HepG2 (cell line): ENCODE measurements at places on chromosomes 4 and X.
A peak's percentile ranks its signal among the peaks of the same experiment; 100 is the strongest.

GRCh38 chrX:46444011-46444410, 101.2 kb downstream of the ZNF674 start:
- DNase-seq: peak; percentile 40

DNA sequence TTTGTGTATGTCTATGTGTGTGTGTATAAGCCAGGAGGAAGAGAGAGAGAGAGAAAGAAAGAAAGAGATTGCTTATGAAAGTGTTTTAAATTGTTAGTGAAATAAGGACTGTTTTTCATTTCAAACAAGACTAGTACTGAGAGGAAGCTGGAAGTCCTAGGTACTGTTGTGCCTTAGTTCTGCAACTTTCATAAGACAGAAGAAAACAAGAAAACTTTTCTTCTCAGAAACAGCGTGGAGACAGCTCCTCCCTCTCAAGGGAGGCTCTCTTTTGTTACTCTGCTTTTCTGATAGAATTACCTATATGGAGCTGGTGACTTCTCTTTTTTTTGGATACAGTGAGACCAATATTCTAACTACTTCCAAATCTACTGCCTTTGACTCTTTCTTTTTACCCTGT, 62.5 kb downstream of the BANK1 start:
- no peak for DNase-seq

- DNase-seq: peak; percentile 7
Measured at GRCh38 chrX:115494161-115494560, 66.8 kb upstream of the PLS3 start.

- DNase-seq: no peak
Measured at GRCh38 chr4:19580095-19580494, 671.6 kb upstream of the SLIT2 start.

DNA sequence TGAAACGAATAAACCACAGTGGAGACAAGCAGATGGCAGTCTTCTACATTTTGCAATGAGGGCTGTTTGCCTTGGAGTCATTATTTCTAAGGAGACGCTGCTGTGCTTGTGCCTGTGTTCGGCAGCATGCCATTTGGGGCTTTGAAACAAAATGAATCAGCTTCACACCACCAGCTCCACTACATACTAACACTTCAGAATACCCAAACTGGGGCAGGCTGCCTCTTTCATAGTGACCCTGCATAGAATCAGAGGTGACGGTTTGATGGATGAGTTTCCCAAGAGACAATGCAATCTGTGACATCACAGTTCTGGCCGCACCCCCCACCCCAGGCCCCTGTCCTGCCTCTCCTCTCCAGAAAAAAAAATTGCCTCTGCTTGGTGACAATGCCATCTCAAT, 57.1 kb upstream of the MID1 start:
- no peak for DNase-seq

- no peak for DNase-seq
Measured at GRCh38 chrX:85026170-85026569, 22.5 kb downstream of the APOOL start.

DNA sequence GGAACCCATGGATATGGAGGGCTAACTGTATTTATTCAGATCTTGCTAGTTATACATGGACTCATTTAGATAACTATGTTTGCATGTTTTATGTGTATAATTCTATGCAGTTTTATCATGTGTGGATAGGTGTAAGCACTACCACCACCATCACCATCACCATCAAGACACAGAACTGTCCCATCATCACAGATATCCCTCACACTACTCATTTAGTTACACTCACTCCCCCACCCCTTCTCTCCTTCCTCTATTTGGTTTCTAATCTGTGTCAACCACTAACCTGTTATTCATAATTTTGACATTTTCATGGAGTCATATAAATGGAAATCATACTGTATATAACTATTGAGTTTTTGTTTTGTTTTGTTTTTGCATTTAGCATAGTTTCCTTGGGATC, 43.7 kb downstream of the STAG2 start:
- no peak for DNase-seq

DNA sequence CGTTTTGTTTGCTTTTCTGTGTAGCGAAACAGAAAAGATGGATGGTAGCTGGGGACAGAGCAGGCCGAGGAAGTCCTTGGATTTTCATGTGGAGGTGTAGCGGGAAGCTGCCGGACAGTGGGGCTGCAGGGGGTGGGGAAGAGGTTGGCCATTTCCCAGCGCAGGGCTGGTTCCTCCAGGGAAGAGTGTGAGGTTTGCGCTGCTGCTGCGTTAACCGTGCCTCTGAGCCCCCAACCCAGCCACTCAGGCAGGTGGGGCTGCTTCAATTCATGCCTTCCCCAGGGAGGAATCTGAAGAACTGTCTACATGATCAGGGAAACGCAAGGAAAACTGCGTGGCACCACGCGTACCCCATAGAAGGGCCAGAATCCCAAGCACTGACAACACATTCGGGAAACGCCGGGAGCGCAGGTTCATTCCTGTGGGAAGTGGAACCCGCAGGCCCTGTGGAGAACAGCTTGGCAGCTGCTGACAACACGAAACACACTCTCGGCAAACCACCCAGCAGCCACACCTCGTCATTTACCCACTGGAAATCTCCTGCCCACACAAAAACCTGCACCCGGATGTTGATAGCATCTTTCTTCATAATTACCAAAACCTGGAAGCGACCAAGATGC, 57.7 kb downstream of the PCGF3 start:
- DNase-seq: no peak

- no peak for DNase-seq
Measured at GRCh38 chr4:170697045-170697444, 607.3 kb upstream of the AADAT start.

DNA sequence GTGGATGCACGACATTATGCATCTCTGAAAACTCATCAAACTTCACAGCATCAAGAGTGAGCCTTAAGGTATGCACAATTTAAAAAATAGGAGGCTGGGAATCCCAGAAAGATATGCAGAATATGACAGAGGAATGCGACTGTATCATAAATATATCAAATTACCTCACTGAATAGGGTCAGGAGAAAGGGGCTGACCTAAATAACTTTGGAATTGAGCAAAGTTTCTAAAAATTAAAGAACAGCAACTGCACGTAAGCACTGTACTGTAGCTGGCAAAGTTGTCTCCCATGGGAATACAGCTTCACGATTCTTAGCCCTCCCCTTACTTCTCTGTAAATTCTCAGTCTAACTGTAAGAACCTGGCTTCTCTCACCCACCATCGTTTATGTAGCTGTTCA, 397.4 kb upstream of the ZFP42 start:
- no peak for DNase-seq

DNA sequence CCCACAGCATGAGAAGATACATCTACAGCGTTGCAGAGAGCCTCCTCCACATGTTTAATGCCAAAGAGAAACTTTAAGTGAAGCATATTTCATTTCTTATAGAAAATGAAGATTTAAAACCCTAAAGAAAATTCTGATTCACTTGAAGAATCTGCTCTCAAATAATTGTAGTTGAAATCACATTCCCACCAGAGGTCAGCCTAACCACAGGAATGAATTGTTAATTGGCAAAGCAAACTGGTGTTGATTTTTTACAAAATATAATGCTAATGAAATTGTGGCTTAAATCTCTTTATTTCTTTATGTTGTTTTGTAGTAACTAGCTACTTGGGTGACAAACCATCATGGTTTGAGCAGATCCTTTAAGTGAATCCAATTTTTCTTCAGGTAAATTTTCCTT, 31.1 kb upstream of the WDR17 start:
- no peak for DNase-seq

- no peak for DNase-seq
Measured at GRCh38 chr4:85762529-85762871, 287.6 kb downstream of the ARHGAP24 start.

GRCh38 chrX:39377157-39377556, 575.9 kb downstream of the MID1IP1 start:
- DNase-seq: no peak

DNA sequence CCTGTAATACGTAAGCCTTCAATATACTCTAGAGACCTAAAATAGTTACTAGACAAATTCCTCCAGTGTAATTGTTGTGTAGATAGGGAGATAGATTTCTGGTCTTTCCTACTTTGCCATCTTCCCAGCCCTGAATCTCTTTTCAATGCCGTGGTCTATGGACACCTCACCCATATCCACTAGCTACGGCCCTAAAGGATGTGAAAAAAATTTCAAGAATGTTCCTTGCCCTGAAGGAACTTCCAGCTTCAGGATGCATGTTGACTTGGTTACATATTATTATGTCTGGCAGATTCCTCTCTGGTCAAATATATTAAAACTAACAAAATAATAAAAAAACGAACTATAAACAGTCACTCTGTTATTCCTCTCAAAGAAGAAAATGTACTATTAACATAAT, 52.4 kb upstream of the TSPAN5 start:
- DNase-seq: no peak

DNA sequence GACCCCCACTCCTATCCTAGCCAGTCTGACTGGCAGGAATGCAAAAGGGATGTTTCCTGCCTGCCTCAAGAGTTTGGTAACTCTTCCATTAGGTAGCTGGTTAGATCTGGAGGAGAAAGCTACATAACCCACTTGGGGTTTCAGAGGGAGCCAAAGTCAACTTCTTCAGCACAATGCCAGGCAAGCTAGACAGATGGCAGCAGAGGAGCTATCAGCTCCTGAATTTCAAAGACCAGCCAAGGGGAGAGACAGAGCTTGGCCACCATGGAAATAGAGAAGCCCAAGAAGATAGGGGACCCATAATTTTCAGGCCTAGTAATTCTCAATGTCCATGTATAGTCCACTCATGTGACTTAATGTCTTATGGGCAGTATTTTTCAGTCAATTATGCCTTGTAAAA, 56.4 kb downstream of the PGRMC1 start:
- no peak for DNase-seq

DNA sequence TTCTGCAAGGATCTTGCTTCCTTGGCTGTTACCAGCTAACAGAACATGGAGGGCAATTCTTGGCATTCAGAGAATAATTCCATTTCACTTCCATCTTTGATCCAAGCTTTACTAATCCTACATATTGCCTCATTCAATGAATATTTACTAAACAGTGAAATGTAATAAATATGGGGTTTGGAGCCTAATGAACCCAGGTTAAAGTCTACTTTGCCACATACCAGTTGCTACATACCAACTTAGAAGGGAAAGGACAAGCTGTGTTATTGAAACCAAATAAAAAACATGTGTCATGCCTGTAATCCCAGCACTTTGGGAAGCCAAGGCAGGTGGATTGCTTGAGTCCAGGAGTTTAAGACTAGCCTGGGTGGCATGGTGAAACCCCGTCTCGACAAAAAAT, 265.6 kb downstream of the KLHL13 start:
- no peak for DNase-seq

DNA sequence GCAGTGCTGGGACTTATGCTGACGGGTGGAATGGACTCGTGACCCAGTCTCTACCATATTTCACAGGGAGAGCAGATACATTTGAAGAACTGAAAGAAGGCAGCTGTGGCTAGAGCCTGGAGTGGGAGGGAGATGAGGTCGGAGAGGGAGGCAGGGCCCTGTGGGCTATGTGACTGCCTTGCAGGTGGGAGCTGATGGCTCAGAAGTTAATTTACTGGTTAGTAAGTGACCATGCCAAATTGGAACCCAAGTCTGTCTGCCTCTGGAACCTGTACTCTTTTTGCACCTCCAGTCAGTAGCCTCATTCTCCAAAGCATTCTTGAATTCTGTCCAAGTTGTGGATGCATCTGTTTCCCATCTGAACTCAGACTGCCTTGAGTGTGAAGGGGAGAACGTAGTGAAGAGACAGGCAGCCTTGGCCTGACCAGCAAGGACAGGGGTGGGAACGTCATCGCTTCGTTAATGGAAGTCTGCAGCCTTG, 92.3 kb downstream of the REPS2 start:
- DNase-seq: no peak

DNA sequence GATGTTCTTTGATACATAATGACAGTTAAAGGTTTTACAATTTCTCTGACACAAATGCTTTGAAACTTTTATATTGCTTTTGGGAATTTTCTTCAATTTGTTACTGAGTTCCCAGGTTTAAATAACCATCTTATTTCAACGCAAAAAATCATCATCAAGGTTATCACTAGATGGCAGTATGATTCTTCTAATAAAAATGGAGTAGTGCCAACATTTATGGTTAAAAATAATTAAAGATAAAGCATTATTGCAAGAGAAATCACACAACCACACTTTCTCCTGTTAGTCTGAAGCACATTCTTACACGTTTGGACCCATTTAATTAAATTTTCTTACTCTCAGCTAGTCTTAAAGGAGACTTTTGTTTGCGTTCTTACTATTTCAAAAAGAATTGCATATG, 611.3 kb upstream of the CPXCR1 start:
- DNase-seq: peak; percentile 1

DNA sequence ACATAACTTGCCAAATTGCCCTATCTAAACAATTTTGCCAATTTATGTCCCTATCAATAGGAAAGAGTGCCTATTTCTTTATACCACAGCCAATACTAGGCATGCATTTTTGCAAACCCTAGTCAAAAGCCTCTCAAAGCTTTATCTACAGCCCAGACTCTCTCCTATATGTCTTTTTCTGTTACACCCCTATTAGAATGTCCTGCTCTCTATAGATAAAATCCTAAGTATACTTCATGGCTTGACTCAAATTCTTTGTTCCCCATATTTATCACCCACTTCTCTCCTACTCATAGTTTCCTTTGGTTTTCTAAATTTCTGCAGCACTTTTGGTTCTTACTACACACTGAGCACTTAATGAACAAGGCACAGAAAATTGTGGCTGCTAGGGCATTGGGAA, 38.0 kb downstream of the NUP62CL start:
- DNase-seq: no peak

GRCh38 chrX:101203761-101204351, 15.7 kb upstream of the DRP2 start:
- DNase-seq: no peak

DNA sequence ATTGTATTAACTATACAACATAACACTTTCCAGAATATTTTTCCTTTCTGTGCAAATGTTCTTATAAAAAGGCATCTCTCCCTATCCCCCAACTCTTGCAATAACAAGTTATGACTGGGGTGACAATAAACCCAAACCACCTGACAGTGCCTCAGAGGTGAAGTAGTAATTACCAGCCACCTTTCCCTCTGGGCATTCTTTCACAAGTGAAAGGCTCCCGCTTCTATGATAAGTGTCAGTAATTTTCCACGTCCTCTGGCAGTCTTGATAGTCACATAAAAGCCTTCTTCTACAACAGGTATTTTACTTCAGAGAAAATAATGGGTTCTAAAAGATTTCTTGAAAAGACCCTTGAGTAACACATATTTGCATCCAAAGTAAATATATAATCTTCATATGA, 82.7 kb downstream of the MANBA start:
- DNase-seq: no peak
